ENCODE measurements at places on chromosomes 1 and 21.

GRCh38 chr1:16986962-16987361, 6.5 kb upstream of the MFAP2 start:
- no peak for DNase-seq

GRCh38 chr21:39136711-39137110, 46.5 kb downstream of the PSMG1 start:
- DNase-seq, result no peak

- no peak for DNase-seq
Observed at GRCh38 chr1:93751377-93752250, 70.0 kb upstream of the BCAR3 start.

DNA sequence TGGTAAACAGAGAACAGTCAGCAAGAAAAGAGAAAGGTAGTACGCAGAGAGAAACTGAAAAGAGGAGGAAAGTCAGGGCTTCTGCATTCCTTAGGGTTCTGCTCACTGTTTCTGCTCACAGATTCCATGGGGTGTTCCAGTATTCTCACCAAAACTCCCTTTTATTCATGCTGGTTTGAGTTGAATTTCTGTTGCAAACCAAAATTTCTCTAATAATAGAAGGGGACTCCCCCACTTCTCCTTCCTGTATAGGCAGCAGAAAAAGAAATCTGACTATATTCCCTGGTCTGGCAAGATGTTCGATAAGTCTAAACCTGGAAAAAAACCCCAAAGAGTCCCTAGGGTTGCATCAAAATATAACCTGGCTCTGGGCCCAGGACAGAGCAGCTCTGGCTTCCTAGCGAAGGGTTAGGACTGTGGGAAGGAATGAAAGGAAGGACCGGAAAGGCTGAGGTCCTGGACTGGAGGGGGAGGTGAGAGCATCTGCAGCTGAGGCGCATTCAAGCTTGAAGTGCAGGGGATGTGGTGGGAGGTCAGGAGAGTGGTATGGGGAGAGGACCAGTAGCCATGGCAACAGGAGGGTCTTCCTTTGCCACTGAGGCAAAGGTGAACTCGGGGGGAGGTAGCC, 18.8 kb upstream of the RGS16 start:
- no peak for DNase-seq

GRCh38 chr1:167161242-167161641, 59.4 kb upstream of the POU2F1 start:
- DNase-seq, result no peak

DNA sequence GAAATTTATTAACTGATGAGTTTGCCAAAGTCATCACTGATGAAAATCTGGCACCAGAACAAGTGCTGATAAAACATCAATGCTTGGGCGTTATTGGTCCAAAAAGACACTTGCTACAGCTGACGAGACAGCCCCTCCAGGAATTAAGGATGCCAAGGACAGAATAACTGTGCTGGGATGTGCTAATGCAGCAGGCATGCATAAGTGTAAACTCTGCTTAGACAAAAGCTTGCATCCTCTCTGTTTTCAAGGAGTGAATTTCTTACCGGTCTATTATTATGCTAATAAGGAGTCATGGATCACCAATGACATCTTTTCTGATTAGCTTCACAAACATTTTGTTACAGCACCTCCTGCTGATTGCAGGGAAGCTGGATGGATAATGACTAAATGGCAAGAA, 402.0 kb downstream of the LTN1 start:
- no peak for DNase-seq

DNA sequence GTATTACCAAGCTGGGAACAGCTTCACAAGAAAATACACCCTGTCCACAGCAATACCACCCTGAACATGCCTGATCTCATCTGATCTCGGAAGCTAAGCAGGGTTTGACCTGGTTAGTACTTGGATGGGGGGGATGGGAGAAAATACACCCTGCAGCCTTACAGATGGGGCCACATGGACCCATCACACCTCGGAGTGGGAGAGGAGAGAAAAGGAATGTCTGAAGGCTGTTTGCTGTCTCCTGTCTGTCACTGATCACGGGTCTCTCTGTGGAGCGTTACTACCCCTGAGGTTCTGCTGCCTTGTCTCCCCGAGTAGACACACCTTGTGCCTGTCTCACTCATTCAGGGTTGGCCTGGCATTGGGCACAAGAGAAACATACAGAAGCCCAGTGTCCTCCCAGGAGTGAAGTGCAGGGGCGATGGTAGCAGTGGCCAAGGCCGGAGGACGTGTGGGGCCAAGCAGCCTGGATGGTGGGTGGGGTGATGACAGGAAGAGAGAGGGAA, 48.0 kb downstream of the TEX35 start:
- DNase-seq, result no peak

DNA sequence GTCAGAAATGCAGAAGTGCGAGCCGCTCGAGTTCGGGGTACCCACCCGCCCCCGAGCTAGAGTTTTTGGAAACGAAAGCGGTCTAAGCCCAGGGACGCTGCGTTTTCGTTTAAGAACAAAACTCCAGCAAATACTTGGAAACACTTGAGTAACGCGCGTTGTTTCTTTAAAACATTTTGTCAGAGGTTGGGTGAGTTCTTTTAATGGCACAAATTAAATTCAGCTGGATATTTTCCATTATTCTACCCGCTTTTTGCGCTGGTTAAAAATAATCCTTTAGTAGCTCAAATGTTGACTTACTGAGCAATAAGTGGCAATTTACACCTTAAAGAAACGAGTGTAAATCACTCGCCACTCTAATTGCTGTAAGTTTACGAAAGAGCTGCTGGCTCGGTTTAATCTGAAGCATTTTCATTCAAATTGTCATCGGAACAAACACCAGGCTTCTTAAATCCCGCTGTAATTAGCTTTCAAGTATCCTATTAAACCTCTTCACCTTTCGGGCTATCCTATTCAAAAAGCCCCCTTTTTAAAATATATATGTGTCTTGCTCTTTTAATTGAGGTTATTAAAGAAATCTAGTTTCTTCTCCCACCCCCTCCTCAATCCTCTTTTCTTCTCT, 1.5 kb downstream of the LHX8 start:
- DNase-seq, result no peak

GRCh38 chr1:108877348-108878159, 769 bp downstream of the GPSM2 start:
- DNase-seq, result peak; percentile 6

DNA sequence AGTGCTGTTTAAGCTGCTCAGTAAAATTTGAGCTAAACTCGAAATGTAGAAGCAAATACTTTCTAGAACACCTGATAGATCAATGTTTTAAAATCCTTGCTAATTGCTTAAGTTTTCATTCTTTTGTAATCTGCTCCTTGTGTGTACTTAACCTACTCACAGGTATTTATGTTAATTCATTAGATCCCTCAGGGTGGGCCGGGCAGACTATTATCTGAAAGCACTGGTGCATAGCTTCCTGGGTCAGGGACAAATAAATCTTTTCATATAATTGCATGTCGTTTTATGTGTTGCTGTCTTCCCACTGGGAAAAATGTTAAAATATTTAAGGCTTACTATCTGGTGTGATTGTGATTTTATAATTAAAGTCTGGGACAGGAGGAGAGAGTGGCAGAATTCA, 440.5 kb downstream of the SMYD3 start:
- no peak for DNase-seq

GRCh38 chr21:37117204-37117603, 44.1 kb downstream of the TTC3 start:
- no peak for DNase-seq

- DNase-seq, result no peak
Observed at GRCh38 chr1:220528679-220529501, 954 bp downstream of the MARK1 start.

- no peak for DNase-seq
Observed at GRCh38 chr1:45394342-45394741, 54.1 kb upstream of the MUTYH start.

DNA sequence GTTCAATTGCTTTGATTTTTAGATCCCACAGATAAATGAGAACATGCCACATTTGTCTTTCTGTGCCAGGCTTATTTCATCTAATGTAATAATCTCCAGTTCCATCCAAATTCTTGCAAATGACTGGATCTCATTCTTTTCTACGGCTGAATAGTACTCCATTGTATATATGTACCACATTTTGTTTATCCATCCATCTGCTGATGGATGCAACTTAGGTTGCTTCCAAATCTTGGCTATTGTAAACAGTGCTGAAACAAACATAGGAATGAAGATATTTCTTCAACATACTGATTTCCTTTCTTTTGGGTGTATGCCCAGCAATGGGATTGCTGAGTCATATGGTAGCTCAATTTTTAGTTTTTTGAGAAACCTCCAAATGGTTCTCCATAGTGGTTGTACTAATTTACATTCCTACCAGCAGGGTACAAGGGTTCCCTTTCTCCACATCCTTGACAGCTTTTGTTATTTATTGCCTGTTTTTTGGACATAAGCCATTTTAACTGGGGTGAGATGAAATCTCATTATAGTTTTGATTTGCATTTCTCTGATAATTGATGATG, 344.4 kb downstream of the KCTD3 start:
- no peak for DNase-seq

DNA sequence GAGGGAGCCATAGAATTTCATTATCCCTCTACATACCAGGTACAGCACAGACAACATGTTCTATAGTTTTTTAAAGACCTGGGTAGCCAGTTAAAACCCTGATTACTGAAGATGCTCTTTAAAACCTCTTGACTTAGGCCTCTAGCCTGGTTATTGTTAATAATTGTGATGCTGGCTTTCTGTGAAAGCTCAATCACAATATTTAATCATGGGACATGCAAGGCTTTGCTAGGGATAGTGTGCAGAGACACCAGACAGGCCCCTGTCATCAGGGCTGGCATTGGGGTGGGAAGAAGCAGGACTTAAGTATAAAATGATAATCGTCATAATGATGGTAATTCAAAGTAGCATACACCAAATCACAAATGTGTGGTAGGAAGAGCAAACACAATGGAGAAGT, 274.4 kb downstream of the PTBP2 start:
- DNase-seq, result no peak

GRCh38 chr1:153213519-153213918, 3.9 kb upstream of the PRR9 start:
- DNase-seq, result no peak

DNA sequence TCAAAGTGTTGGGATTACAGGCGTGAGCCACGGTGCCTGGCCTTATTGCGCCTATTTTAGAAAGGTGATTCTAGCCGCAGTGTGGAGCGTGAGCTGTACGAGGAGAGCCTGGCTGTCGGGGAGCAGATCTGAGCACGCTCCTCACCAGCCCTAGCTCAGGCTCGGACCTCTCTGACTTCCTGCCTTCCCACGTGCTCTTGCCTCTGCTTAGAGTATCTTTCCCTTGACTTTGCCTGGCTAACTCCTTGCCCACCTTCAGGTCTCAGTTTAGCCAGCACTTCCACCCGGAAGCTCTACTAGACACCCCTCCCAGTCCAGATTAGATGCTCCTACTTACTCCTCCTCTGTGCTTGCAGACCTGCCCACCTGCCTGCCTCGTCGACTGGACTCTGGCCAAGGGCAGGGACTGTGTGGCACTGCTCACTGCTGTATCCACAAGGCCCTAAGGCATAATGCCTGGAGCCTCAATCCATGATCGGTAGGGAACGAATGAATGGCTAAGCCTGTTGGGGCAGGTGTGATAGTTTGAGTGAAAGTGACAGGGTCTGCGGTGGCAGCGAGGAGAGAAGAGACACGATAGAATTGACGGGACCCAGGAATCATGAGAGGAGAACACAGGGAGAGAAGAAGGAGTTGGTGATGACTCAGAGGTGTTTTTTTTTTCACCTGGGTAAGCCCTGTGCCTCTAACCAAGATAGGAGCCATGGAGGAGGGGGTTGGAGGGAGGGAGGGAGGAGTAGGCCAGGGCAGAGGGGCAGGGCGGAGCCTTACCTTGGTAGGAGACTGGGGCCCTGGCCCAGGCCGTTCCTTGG, 28.1 kb upstream of the WASF2 start:
- DNase-seq, result no peak

- no peak for DNase-seq
Observed at GRCh38 chr1:197096137-197096536, 29.1 kb upstream of the F13B start.

- DNase-seq, result no peak
Observed at GRCh38 chr1:31781138-31781755, 17.1 kb upstream of the ADGRB2 start.

GRCh38 chr1:91809317-91809716, 76.6 kb downstream of the TGFBR3 start:
- DNase-seq, result no peak

- DNase-seq, result no peak
Observed at GRCh38 chr1:23798662-23799142, 1.9 kb downstream of the GALE start.

DNA sequence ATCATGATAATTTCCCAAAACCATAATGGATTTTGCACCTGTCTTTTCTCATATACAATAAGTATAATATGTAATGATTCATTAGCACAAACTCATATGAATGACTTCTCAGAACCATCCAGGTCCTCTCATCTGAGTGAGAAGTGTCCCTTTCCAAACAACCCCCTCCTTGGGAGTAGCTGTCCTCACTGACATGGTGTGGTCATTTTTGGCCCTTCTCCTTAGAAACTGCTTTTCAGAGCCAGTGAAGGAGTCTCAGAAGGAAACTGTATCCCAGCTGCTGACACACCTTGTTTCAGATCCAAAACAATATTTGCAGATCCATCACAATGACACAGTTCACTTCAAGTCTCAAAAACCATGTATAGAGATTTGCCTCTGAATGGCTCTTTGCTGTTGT, 95.5 kb downstream of the MIS18A start:
- DNase-seq, result no peak

DNA sequence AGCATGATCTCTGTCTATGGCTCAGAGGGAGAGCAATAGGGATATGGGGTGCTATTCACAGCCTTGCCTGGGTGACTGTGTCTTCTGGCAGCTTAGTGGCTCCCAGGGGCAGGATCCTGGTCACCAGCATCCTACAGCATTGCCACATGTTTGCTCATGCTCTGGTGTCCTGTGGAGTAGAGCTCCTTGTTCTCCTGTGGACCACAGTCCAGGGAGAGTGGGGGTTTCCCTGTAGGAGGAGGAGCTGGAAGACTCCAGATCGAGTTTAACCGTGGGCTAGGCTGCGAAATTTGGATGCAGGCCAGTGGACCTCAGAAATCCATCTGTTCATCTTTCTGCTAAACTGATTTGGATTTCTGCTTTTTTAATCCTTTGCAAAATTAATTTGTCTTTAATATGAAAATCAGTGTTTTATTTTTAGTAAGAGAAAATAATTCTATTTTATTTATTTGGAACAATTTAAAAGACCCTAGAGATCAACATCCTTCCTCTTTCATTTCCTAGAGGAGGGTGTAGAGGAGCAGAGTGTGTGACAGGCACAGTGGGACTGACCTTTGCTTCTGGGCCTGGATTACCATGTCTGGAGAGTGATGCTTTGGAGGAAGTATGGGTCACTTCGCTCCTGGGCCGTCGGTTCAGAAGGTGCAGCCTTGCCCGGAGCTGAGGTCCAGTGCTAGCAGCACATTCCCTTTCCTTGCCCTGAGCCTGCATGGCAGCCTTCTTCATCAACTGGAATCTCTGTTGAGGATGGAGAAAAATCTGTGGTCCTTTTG, 17.4 kb downstream of the ADARB1 start:
- no peak for DNase-seq

- no peak for DNase-seq
Observed at GRCh38 chr1:36157115-36157903, 1.3 kb downstream of the MAP7D1 start.
